ENCODE measurements at places on chromosomes 6 and 20. TPM values are rescaled to one million over a fixed set of nuclear protein-coding genes. Genes with fewer than 3 reads are reported as not detected.

DNA sequence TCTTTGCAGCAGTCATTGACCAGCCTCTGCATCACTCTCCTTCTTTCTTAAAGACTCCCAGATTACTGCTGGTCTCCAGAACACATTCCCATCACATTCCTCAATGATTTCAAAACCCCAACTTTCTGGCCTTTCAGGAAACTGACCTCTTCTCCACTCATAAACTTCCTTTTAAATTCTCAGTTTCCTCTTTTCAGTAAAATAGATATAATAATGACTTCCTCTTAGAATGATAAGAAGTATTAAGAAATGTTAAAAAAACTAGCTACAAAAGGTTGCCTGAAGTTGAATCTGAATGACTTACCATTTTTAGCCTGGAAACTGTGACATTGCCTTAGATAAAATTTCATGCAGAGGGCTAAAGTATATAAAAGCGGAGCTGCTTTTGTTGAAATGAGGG is 239.3 kb downstream of the OGFRL1 start:
- no peaks in the 10 kb centered on the region for H3K36me3 ChIP-seq
- no peak overlapping the region for H3K4me3 ChIP-seq
- DNase-seq, result no peak

DNA sequence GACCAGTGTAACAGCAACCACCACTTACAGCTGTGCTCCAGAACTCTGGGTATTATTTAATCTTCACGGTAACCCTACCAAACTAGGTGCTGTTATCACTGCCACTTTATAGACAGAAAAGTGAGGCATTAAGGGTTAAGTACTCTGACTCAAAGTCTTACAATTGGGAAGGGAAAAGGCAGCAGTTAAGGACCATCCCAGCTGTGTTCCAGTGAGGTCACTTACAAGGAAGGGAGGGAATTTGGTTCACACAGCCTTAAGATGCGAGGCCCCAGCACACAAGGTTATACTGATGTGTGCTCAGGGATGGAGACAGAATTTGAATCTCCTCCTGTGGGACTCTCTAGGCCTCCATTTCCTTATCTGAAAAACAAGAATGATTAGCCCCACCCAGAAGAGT is 46.7 kb downstream of the TRERF1 start:
- H3K4me1 ChIP-seq, result peaks cover 3% of the 10 kb centered on the region
- H3K4me3 ChIP-seq, result no peak overlapping the region
- no peaks in the 10 kb centered on the region for H3K27me3 ChIP-seq
- DNase-seq, result no peak

The CCN6 gene
- total RNA-seq, result not detected

The FAM83B gene
- total RNA-seq, result under 0.01 TPM

DNA sequence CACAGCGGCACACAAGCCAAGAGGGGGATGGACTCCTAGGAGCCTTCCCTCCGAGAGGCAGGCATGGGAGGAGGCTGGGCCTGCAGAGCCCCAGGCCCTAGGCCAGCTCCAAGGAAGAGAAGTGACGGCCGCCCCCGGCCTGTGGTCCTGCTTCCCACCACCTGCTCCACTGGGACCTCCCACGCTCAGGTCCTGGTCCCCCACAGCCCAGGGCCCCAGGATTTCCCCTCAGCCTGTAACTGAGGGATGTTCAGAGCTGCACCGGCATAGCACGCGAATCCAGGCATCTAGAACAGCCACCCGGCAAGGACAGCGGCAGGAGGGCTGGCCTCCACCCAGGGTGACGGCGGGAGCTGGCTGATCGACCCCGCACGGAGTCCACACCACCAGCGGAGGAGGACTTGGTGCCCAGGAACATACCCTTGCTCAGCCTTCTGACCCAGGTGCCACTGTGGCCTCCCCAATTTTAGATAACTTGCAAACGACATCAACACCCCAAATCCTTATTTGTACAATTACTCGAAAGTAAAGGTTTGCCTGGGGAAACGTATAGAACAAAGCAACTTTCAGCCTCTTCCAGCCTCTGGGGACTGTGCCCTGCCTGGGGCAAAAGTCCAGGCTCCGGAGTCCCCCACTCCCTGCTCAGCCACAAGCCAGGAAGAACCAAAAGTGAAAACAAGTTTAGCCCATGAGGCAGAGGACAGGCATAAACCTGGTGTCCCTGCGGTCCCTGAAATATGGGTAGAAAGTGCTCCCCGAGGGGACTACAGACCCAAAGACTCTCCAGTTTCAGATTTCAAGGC is 3.5 kb downstream of the GATA5 start:
- no peak overlapping the region for H3K27ac ChIP-seq
- peaks cover 64% of the 10 kb centered on the region for H3K27me3 ChIP-seq
- no peaks in the 10 kb centered on the region for H3K4me1 ChIP-seq
- no peak overlapping the region for H3K4me3 ChIP-seq

The CNR1 gene
- 23.5 TPM for total RNA-seq

Measured in sigmoid colon (tissue), 7 donors.